ENCODE measurements at places on chromosomes 16 and 17.
A peak's percentile ranks its signal among the peaks of the same experiment; 100 is the strongest.

DNA sequence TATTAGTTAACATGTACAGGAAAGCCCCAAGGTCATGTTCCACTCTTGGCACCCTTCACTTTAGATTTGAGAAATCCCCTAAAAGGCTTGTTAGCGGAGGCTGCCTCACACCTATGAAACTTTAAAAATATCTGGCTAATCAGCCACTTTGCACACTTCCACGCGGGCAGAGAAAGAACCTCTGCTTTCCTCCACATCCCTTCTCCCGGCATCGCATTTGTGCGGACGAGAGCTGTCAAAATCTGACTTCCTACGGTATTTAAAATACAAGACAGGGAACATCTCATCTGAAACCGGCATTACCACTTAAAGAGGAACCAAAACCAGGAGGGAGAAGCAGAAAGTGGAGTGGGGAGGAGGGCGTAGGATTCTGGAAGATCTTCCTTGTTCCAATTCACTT lies 422.3 kb downstream of the TMEM114 start:
- DNase-seq: no peak

GRCh38 chr16:26645614-26646013 lies 421.1 kb upstream of the C16orf82 start:
- DNase-seq: no peak

- DNase-seq: no peak
These were observed 45.8 kb downstream of the LCMT1 start for GRCh38 chr16:25157271-25157875.

DNA sequence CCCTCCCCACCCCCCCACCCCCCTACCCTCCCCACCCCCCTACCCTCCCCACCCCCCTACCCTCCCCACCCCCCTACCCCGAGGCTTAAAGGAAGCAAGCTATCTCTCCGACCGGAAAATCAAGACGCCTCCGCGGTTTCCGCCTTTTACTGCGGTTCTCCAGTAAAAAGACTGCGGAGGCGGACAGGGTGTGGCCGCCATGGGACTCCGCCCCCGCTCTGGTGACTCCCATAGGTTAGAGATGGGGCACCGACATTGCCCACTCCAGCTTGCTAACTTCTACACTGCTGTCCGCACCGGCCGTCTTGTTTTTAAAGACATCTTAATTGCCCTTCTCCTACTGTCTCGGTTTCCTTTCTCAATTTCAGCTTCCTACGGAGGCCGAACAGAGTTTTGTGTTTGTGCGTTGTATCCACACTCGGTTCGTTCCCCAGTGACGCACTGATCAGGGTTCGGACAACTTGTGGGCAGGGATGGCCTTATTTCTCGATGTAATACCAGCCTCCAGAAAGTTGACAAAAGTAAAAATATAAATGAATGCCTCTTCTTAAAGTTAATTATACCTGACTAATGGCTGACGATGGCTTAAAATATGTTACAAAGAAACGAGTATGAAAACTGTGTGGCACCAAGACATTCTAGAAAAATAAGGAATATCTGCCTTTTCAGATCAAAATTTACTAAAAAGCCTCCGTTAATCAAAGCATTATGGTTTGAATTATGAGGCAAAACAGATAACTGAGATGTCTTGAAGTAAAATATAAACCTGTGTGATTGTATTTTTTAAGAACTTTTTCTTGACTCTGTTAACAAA lies 1.1 kb upstream of the ZNF200 start:
- DNase-seq: no peak

DNA sequence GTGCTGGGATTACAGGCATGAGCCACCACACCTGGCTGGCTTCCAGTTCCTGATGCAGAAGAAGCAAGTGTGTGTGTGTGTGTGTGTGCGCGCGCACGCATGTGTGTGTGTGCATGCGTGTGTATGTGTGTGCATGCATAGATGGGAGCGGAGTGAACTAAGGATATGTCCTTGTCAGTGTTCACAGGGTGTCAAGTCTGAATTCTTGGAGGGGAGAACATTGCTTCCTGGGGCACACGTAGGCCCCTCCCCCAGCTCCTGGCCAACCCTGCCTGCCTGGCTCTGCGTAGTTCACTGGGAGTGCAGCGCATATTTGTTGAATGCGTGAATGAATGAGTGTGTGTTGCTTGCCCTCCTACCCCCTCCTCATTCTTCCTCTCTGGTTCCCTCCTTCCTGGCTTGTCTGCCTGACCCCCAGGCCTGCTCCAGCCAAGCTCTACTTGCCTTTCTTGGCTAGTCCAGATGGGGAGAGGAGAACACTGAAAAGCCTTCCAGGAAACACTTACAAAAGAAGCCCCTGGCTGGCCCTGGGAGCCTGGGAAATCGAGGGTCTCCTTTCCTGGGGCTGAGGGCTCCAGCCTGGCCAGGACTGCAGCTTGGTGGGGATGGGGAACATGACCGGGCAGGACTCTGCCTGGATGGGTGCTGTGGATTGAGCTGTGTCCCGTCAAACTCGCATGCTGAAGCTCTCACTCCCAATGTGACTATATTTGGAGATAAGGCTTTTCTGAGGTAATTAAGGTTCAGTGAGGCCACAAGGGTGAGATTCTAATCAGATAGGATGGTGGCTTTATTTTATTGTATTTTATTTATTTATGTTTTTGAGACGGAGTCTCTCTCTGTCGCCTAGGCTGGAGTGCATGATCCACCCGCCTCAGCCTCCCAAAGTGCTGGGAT lies 27.9 kb downstream of the IGFBP4 start:
- no peak for DNase-seq

DNA sequence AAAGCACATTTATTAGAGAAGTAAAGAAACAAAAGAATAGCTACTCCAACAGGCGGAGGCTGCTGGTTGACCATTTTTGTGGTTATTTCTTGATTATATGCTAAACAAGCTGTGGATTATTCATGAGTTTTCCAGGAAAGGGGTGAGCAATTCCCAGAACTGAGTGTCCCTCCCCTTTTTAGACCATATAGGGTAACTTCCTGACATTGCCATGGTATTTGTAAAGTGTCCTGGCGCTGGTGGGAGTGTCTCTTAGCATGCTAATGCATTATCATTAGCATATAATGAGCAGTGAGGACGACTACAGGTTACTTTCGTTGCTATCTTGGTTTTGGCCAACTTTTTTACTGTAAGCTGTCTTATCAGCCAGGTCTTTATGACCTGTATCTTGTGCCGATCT lies 12.2 kb upstream of the HS3ST4 start:
- DNase-seq: no peak

DNA sequence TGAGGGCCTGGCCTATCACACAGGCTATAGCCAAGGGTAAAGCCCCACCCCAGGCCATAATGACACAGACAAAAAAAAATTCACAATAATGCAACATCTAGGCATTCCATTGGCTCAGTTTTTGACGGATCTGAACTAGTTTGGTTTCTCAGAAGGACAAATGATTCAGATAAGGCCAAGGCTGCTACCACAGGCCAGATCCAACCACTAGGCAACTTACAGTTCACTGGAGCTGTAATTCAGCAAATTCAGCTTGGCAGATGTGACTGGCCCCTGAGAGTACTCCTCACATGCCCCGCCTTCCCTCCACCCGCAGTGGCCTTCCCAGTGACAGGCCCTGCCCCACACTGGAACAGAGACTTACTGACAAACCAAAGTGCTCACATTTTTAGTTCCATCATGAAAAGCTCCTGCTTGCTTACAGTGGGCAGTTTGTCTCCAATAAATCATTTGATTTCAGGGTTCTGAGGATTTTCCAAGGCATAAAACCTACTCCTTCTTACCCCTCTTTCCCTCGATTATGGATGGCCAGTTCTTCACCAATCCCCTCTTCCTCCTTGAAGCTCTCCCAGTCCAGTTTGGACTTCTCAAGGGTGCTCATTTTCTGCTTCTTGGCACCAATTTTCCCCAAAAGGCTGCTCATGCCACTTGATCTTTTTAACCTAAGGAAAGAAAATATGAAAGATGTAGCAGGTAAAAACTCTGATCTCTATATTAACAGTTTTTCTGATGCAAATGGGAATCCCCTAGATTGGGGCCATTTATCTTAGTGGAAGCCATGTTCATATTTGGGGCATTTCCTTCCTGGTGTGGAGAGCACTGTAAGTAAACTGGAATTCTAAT lies 53.3 kb upstream of the BCAR1 start:
- DNase-seq: no peak

DNA sequence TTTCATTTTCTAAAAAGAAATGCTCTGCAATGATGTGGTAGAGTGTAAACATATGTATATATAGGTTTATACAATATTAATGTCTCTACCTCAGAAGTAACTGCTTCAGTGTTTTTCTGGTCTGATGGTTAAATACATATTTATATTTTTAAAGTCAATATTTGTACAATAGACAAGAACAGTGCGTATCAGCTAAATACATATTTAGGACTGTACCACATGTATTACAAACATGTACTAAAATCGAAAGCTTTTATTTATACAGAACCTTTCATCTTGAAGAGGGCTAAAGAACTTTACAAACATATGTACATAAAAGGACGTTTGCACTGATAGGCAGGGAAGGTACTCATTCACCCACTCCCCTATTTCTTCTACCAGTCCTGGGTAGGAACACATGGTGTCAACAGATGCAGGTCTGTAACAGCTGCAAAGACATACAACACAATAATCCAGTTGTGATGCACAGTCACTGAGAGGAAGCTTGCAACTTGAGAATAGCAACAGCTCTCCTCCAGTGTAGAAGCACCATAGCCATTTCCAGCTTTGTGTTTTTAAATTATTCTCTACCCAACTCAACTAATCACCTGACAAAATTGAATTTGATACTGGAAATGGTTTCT lies 206.9 kb upstream of the C17orf78 start:
- no peak for DNase-seq

- no peak for DNase-seq
These were observed 19.3 kb downstream of the IGFBP4 start for GRCh38 chr17:40462343-40463121.

- DNase-seq: peak; percentile 93
These were observed 3.5 kb upstream of the PKMYT1 start for GRCh38 chr16:2983706-2984136.

All from Right ventricle myocardium inferior (tissue), 1 donor.